Stimulated activated CD8-positive, alpha-beta memory T cell treated with anti-CD3 and anti-CD28 coated beads, Interleukin-15, amount 100 ng/mL, for 48 hours (primary cell): ENCODE measurements at places on chromosomes 7 and 10.

DNA sequence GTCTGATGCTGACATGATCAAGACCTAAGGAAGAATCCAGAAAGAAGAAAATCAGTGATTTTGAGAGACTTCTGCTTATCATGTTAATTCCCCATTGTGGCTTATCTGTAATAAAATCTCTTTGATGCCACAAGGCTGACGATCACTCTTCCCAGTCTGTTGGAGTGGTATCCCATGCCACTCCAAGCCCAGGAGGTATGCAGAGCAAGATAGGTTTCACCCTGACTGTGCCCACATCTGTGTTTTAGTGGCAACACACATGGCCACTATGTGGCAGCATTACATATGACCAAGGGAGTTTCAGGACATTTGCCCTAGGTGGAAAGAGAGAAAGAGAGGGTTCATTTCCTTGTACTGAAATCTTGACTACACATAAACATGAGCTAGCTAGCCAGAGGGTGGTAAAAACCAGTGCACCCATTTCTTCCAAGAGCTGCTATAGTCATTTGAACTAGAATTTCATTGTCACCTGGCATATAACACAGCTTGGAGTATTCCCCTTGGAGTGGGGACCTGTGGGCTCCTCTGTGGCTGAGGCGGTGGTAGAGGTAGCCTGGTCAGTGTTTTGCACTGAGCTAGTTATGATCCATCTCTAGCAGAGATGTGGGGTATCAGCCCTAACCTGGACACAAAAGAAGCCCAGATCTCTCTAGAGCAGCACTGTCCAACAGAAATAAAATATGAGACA lies 20.8 kb downstream of the LAMB4 start:
- no peak for DNase-seq

DNA sequence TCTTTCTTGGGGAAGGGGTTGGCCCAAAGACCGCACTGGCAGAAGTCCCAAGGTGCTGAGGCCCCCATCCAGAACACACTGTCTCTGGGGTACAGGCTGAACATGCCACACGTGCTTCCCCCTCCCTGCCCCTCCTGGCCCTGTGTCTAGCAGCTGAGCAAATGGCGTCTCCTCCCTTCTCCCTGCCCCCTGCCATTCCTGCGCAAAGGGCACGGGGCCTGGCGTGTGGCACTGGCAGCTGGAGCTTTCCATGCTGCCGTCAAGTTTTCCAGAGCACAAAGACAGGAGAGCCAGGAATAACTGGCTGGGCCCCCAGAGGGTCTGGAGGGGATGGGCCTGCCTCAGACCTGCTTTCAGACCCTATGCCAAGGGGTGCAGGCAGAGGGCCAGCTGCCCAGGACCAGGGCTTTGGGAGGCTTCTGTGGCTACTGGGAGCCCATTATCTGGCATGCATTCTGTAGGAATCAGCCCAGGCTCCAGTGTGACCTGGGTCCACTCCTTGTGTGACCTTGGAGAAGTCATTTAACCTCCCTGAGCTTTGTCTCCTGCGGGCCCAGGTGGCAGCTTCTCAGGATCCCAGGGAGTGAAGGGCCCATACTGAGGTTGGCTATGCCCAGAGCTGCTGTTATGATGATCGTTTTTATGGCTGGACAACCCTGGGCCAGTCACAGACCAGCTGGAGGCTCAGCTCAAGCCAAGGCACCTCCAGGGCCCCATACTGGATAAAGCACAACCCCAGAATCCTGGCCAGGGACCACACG lies 710 bp upstream of the LDB3 start:
- DNase-seq: no peak

DNA sequence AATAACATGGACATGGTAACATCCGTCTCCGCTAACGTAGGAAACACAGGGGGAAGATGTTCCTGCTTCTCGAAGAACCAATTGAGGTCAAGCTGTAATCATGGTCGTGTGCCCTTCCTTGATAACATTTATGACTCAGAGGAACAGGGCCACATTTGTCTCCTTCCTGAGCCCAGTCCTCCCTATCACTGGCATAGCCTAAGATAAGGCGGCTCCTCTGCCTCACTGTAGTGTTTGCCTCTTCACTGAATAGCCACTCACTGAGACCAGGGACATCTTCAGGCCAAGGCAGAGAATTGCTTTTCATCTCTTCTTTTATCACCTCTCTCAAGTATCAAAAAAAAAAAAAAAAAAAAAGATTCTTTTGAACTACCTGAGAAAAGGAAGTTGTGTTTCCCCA lies 5.4 kb upstream of the GRM8 start:
- DNase-seq: no peak

DNA sequence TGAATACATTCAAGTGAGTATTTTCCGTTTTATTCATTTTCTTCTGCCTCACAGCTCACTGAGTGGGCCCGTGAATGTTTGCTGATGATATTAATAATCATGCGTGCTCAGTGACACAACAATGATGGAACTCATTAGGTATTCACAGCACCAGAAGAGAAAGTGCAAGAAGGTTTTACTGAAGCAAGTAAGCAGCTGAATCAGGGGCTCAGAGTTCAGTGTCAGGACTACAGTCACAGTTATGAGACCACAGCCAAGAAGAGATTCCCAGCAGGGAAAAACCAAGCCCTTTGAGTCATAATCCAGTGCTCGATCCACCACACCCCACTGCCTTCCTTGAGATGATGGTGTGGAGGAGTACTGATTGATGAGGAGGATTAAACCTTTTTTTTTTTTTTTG lies 247.4 kb downstream of the KIAA1217 start:
- DNase-seq: no peak

GRCh38 chr7:90445633-90446032 lies 23.8 kb upstream of the PTTG1IP2 start:
- no peak for DNase-seq

DNA sequence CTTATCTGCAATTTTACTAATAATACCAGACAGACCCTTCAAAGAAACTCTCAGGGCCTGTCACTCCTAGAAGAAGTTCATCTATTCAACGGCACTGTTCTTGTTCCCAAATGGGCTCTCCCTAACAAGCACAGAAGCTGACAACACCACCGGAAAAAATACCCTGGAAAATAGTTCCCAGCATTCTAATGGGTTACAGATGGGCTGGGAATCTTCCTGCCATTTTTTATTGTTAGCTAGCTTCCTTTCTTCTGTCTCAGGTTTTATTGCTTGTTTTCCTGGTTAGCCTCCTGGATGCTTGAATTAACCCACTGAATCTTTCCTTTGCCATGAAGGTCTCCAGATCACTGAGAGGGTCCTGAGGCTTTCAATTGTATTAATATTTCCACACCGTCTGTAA lies 689.8 kb upstream of the NRP1 start:
- DNase-seq: no peak

GRCh38 chr10:15624401-15625196 lies 95.1 kb downstream of the ITGA8 start:
- no peak for DNase-seq

DNA sequence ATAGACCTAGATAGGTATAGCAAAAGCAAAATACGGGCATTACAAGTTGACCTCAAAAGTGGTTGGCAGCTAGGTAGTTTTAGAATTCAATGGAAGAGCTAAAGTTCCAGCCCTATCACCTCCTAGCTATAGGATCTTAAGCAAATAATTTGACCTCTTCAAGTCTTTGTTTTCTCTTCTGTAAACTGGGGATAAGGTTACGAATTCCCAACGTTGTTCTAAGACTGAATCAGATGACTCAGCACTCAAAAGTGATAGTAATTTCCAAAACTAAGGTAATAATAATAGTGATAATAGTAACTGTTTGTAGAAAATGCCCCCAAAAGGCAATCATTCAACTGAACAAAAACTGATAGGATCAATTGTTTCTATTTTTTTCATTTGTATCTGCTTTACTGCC lies 445.2 kb downstream of the KCNMA1 start:
- no peak for DNase-seq

DNA sequence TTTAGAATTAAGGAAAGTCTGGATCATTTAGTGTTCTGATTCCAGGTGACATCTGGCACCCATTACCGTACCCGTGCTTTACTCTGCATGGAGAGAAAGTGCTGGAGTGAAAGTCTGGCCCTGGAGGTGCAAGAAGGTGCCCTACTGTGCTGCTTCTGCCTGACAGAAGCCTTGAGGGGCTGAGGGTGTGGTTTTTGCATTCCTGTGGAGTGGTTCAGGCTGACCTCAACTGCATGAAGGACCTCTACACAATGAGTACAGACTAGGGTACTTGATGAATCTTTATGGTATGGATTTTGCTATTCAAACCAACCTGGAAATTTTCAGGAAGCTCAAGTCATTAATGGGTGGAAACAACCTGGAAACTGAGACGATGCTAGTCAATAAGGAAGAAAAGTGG lies 45.1 kb upstream of the GSAP start:
- DNase-seq: no peak

DNA sequence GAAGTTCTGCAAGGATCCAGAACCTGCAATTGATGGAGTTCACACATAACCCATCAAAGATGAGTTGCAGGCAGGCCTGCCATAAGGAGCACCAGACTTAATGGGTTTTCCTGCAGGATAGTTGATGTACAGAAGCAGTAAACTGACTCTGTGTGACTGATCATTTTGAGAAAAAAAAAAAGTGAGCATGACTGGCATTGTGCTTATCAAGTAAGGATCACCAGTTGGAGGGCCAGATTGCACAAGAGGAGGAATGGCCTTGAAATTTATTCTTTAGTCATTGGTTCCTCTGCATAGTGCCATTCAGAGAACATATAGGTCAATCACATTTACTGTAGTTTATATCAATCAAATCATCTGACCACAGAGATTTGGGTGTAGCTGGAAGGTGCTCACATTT lies 3.8 kb downstream of the CYP3A43 start:
- DNase-seq: no peak

- DNase-seq: no peak
Observed at GRCh38 chr7:154842591-154842990, 160.3 kb downstream of the PAXIP1 start.

DNA sequence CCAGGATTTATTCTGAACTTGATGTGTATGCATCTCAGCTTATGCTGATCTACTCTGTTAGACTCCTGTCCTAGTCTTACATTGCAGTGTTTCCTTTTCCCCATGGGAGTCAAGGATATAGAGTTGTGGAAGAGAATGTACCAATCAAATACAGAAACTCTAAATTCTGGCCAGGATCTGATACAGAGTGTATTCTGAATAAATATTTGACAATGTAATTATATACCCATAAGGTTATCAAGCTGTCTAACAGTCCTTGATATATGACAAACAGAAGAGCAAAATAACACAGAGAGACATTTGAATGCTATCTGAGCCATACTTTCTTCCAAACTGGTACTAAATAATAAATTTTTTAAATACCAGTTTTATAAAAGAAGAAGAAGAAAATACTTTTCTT lies 116.8 kb downstream of the ETV1 start:
- no peak for DNase-seq

GRCh38 chr7:87312215-87312865 lies 33.1 kb upstream of the CROT start:
- peak; percentile 38 for DNase-seq

GRCh38 chr7:97179454-97180104 lies 62.1 kb downstream of the SDHAF3 start:
- DNase-seq: no peak

- DNase-seq: no peak
Observed at GRCh38 chr7:142488036-142488633, 230.3 kb upstream of the PRSS58 start.

DNA sequence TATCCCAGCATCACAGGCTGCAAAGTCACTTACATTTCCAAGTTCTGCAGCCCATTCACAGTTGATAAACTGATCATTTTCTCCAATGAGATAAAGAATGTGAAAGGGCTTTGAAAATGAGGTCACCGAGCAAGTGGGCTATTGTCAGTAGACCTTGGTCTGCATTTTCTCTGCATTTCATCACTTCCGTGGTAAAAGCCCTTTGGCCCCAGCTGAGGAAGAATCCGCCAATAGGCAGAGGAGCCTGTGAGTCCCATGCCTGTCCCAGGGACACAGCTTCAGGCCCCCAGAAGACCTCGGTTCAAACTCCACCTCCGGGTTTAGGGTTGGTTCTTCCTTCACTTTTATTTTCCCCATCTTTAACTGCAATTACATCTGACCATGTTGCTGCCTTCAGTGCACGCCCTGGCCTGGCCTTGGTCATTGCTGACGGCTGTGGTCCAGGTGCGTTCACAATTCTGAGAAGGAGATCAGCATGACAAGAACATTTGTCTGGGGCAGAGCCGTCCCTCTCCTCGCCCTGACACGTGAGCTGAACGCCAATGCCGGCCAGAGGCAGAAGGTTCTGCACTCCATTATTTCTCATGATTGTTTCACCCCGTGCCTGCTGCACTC lies 292.5 kb downstream of the TCERG1L start:
- DNase-seq: no peak

- no peak for DNase-seq
Observed at GRCh38 chr7:97317575-97317974, 200.1 kb downstream of the SDHAF3 start.

- no peak for DNase-seq
Observed at GRCh38 chr10:79410315-79411094, 34.9 kb downstream of the ZCCHC24 start.

- no peak for DNase-seq
Observed at GRCh38 chr10:48199580-48200377, 74.7 kb downstream of the FRMPD2 start.

GRCh38 chr10:24901686-24902399 lies 50.6 kb downstream of the PRTFDC1 start:
- no peak for DNase-seq

- no peak for DNase-seq
Observed at GRCh38 chr10:34655286-34656170, 159.6 kb downstream of the PARD3 start.

DNA sequence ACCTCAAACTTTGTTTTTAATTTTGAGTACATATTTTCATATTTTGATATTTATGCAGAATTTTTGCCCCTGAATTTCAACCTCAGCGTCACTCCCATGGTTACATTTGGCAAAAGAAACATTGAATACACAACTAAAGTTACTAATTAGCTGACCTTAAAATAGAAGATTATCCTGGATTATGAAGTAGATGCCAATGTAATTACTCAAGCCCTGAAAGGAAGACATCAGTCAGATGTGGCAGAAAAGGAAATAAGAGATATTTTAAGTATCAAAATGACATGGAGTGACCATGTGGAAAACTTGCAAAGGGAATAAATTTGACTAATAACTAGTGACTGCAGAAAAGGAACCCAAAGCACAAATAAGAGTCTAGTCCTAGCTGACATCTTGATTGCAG lies 701.3 kb upstream of the KCND2 start:
- DNase-seq: no peak

DNA sequence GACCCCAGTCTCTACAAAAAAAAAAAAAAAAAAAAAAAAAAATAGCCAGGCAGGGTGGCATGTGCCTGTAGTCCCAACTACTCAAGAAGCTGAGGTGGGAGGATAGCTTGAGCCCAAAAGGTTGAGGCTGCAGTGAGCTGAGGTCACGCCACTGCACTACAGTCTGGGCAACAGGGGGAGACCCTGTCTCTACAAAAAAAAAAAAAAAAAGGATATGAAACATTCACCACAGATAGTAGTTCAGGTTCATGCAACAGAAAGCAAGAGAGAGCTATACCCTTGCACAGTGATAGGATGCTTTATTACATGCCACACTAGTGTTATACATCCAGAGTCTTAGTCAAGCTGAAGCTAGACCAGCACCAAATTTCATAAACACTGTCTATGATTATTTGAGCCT lies 148.4 kb upstream of the KAT6B start:
- DNase-seq: no peak
